ENCODE measurements at places on chromosomes 12 and 14.

GRCh38 chr14:69073915-69074314 is 79.0 kb downstream of the DCAF5 start:
- no peak for DNase-seq

GRCh38 chr12:49909826-49910225 is 6.1 kb upstream of the FAIM2 start:
- no peak for DNase-seq

DNA sequence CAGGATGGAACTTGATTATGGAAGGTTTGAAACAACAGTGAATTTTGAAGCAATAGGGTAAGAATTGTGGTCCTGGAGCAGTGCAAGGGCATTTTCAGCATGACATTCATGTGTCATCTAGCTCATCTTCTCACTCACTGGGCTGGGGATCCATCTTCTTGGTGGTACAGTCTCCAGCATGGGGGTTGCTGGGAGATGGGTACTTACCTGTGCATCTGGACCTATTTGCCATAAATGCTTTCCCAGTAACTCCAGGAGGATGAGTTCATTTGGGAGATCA is 7.2 kb downstream of the HSP90AA1 start:
- no peak for DNase-seq

GRCh38 chr14:100578552-100578951 is 8.7 kb downstream of the BEGAIN start:
- DNase-seq = no peak

- DNase-seq = no peak
Observed at GRCh38 chr14:99550387-99550992, 53.5 kb downstream of the CCDC85C start.

- no peak for DNase-seq
Observed at GRCh38 chr12:112978163-112979040, at the start of gene OAS2. OAS2 (plus strand) TSS chr12:112978519; CDS start chr12:112978609, 90 bp downstream.

DNA sequence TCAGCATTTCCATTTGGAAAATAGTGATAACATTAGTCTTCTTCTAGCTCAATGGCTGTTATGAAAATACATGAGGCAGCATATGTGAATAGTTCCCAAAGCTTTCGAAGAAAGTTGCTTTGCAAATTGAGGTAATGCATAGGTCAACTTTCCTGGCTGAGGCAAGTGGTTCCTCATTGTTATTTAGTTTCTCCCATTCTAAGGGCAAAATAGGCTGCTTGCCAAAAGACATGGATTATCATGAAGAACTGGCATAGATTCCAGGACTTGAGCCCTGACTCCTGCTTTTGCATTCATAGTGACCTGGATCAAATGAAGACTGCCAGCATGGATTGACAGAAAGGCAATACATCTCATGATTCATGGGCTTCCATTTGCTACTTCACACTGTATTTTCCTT is 35.7 kb downstream of the LRFN5 start:
- no peak for DNase-seq

DNA sequence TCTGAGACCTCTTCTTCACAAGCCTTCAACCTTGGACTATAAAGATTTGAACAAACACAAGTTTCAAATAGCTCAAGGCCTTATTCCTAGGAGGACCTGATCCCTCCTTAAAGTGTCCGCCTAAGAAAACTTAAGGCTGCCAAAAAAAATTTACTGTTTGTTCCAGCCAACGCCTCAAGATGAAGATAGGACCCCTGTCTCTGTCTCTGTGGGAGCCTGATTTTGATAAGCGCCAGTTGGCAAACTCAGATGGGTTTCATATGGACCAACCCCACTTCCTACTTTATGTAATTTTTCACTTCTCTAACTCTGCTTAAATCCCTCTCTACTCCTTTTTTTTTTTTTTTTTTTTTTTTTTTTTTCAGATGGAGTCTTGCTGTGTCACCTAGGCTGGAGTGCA is 11.0 kb downstream of the FKBP3 start:
- no peak for DNase-seq

DNA sequence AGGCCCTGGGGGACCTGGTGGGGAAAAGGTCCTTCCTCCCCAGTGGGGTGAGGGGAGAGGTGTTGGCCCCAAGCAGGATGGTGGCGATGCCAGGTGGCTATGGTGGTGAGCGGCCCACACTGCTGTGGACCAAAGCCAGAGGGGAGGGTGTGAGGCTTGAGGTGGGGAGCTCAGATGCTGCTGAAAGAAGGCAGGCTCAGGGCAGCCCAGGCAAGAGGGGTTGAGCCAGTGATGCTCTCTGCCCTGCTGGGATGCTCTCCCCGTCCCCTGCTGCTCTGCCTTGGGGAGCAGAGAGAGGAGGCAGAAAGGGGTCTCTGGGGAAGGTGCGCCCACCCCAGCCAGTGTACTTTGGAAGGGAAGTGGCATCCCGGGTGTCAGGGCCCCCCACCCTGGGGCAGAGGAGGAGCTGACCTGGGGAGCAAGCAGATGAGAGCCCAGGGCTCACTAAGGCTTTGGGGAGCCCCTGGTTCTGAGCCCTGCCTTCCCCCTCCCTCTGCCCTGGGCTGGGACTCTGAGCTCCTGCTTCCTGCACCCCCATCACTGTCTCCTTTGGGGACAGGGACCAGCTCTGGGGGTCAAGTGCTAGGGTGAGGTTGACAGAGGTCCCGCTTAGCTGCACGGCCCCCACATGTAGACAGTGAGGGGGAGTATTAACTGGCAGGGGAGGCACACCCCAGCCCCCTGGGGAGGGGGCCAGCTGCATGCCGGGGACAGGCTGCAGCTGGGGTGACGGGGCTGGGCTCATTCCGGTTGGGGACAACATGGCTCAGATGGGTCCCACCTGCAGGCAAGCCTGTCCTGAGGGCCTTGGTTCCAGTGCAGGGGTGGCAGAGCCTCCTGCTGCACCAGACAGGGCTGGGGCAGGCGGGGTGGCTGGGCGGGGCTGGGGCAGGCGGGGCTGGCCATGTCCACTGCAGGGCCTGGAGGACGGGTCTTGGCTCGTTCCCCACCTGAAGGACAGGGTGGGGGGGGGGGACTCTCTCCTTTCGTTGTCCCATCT is 124.4 kb downstream of the KIF26A start:
- DNase-seq = no peak

DNA sequence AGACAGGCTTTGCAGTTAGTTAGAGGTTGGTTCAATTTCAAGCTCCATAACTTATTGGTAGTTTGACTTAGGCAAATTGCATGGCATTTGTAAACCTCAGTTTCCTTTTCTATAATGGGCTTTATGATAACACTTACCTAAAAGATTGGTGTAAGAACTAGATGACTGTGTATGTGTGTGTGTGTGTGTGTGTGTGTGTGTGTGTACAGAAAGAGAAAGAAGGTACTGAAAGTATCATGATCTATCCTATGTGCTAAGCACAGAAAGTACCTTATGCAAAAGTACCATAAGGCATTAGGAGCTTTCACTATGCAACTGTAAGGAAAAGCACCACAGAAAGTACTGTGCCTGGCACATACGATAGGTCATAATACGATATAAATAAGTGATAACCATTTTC is 304.3 kb upstream of the KITLG start:
- no peak for DNase-seq

DNA sequence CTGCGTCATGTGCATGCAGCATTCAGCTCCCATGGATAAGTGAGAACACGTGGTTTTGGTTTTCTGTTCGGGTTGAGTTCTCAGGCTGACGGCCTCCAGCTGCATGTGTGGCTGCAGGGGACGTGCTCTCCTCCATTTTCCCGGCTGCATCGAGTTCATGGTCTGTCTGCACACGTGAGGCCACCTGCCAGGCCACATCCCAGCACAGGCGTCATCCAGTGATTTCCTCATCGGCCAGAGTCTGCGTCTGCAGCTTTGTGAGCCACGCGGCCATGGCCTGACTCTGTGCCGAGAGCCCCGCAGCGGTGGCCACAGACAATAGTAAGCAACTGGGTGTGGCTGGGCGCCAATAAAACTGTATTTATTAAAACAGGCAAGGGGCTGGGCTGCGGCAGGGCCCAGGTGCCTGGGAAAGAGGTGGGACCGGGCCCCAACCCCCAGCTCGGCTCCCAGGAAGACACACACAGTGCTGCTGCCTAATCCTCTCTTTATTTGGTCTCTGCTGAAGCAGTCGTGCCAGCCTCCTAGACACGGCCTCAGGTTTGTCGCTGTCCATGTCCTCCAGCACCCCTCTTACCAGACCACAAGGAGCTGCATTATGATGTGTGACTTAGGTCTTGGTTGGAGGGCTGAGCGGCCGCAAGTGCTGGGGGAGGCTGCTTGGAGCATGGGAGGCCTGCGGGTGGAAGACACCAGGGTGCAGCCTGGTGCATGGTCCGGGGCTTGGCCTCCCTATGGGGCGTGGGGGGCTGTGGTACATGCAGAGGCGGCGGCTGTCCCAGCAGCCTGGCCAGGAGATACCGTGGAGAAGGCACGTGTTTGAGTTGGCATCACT is 52.0 kb downstream of the NOC4L start:
- no peak for DNase-seq

DNA sequence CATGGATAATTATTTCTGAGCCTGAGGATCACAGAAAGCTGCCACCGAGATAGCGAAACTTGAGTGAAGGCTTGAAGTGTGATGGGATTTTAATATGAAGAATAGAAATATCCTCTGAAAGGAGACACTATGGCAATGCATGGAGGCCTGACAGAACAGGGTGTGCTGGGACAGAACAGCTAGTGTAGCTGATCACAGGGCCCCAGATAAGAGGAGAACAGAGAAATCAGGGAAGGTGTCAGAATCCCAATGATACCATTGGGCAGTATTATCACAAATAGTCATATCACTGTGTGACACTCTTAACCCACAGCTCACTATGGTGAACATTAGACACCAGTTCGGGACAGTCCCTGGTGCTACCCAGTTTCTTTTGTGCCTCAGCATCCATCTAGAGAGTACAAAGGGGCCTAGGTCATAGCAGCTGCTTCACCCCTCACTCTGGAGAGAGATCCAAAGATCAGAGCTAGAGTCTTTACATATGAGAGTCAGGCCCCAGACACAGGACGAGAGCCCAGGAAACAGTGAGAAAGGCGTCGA is 506 bp upstream of the OR10P1 start:
- DNase-seq = no peak

GRCh38 chr12:24407884-24408283 is 458.4 kb upstream of the SOX5 start:
- no peak for DNase-seq

- no peak for DNase-seq
Observed at GRCh38 chr14:76531821-76532318, 155.9 kb downstream of the ESRRB start.

DNA sequence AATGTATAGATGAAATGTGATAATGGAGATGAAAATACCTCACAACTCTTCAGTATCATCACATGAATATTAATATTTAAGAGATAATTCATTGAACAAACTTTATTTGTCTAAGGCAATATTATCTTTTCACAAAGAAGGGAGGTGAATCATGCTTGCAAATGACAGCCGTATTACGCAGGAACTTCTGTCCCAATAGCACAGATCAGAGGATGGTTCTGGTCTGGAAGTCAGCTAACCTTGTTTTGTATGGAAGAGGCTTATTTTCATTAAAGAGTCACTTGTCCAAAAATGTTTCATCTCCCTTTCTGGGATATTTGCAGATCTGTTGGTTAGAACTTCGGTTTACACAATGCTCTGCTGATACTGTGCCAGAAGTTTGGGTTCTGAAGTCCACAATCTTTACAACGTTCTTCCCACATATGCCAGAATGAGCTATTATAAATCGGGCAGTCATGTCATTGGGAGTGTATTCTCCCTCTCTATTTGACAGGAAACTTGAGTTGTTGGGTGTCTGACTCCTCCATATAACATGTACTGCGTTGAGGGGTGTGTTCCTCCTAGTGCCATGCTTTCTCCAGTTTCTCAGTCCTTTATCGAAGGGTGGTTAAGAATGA is 29.8 kb downstream of the YY1 start:
- no peak for DNase-seq

GRCh38 chr12:130620281-130620680 is 95.8 kb downstream of the RIMBP2 start:
- no peak for DNase-seq

GRCh38 chr12:112424126-112424525 is 5.4 kb downstream of the PTPN11 start:
- DNase-seq = no peak

DNA sequence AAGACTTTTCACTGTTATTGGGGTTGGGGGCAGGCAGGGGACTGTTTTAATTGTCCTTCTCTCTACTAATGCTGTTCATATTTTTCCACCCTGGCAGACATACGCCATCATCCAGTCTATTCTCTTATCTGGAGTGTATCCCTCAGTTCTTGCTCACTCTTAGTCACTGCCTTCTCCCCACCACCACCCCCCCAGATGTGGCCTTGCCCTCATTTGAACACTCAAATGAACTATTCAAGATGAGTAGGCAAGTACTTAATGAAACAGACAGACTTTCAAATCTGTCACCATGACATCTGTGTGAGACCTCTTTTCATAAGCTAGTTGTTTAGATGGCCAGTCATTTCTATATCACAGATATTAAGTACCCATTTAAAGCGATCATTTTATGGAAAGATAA is 10.1 kb downstream of the NUDT4 start:
- no peak for DNase-seq

- DNase-seq = no peak
Observed at GRCh38 chr12:76786986-76787385, 23.1 kb downstream of the ZDHHC17 start.

DNA sequence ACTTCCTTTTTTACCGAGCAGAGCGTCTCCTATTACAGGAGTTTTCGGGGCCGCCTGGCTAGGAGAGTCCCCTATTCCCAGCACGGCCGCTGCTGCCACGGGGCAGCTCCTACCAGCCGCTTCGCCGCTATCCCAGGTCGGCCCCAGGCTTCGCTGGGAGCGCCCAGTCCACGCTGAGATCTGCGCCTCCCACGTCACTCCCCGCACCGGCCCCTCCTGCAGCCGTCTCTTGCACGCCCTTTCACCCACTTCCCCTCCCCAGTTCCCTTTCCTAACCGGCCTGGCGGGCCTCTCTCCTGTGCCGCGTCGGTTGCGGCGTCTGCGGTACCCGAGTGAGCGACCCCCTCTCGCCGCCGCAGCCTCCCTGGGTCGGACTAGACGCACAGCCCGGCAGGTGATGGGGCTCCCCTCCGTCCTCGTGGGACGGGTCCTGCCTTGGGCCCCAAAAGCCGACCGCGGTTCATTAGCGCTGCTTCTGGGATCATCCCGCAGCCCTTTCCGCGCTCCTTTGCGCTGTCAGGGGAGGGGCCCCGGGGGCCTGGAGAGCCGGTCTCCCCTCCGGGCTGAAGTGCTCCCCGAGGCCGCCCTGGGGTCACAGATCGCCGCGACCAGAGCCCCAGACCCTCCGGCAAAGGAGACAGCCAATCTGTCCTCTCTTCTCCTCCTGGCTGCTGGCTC is 1318.4 kb downstream of the TMEM121 start:
- DNase-seq = peak; percentile 77

- DNase-seq = no peak
Observed at GRCh38 chr12:42396473-42397259, 70.7 kb downstream of the PPHLN1 start.

DNA sequence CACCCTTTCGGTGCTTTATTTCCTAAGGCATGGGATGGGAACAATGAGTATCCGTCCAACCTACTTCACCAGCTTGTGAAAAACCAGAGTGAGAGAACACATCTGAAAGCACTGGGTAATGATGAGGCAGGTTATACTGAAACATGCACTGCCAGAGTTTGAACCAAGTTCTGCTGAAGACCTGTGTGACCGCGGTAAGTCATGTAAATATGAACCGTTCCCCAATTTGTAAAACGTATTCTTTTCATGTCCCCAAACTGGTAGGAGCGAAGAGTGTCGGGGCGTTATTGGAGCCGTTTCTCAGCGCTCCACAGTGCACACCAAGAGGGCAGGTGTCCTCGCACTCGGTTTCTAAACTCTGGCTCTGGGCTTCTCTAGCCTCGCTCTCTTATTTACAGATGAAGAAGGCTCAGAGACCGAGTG is 788 bp upstream of the NGDN start:
- no peak for DNase-seq

- no peak for DNase-seq
Observed at GRCh38 chr14:63544591-63545299, 1.6 kb upstream of the PPP2R5E start.

Data from osteocyte (in vitro differentiated cells).